ENCODE measurements at places on chromosomes 6 and 20.
A peak's percentile ranks its signal among the peaks of the same experiment; 100 is the strongest.

- no peak for DNase-seq
These were observed 13.6 kb upstream of the TNFRSF21 start for GRCh38 chr6:47323321-47323720.

- DNase-seq = no peak
These were observed 600.5 kb upstream of the EYS start for GRCh38 chr6:66307490-66307889.

- peak; percentile 18 for DNase-seq
These were observed 43.4 kb downstream of the RALY start for GRCh38 chr20:34037121-34037520.

- DNase-seq = no peak
These were observed 4.2 kb downstream of the OR2B2 start for GRCh38 chr6:27908017-27908416.

- DNase-seq = peak; percentile 59
These were observed 6.5 kb upstream of the TMEM242 start for GRCh38 chr6:157329829-157330228.

Data from cardiac fibroblast (primary cell).